Stimulated activated naive CD8-positive, alpha-beta T cell treated with anti-CD3 and anti-CD28 coated beads, Interleukin-15, Interleukin-2, amounts not matched to agents 100 U/mL and 50 U/mL, for 24 hours (primary cell): ENCODE measurements at places on chromosomes 16 and 17.

- DNase-seq, result no peak
These were observed 2277.1 kb downstream of the TP53TG3F start for GRCh38 chr16:35736546-35736945.

DNA sequence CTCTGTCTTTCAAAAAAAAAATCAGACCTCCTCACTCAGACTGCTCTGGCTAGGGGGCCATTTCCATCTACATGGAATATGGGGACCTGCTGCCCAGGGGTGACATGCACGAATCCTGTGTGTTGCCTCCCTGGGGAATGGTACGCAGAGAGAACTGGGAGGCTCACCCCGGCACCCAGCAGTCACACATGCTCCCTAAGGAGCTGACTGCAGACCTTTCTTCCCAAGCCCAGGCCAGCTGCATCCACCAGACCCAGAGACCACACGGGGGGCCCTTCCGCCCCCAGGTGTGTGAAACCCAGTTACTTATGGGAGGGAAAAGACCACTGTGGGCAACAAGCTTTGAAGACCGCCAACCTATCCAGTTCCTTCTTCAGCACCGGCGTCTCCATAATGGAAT, 7.2 kb upstream of the NLRC3 start:
- no peak for DNase-seq

- no peak for DNase-seq
These were observed 256.1 kb upstream of the RPL38 start for GRCh38 chr17:73947281-73947965.

DNA sequence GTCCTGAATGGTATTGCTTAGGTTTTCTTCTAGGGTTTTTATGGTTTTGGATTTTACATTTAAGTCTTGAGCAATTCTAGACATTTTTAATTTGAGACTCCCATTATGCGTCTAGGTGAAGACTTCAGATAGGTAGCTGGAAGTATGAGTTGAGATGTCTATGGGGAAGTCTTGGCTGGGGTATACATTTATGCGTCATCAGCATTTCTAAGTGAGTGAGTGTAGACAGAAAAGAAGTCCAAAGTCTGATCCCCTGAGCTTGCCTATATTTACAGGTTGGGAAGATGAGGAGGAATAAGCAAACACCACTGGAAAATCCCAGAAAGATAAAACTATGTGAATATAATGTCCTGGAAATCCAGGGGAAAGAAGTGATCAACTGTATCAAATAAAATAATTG, 68.9 kb downstream of the KCNJ2 start:
- no peak for DNase-seq

- no peak for DNase-seq
These were observed 327.6 kb downstream of the GRIN2A start for GRCh38 chr16:9854675-9855074.

- no peak for DNase-seq
These were observed 19.6 kb downstream of the NPRL3 start for GRCh38 chr16:118857-119256.

- DNase-seq, result no peak
These were observed 51.4 kb downstream of the USP10 start for GRCh38 chr16:84751241-84751640.

DNA sequence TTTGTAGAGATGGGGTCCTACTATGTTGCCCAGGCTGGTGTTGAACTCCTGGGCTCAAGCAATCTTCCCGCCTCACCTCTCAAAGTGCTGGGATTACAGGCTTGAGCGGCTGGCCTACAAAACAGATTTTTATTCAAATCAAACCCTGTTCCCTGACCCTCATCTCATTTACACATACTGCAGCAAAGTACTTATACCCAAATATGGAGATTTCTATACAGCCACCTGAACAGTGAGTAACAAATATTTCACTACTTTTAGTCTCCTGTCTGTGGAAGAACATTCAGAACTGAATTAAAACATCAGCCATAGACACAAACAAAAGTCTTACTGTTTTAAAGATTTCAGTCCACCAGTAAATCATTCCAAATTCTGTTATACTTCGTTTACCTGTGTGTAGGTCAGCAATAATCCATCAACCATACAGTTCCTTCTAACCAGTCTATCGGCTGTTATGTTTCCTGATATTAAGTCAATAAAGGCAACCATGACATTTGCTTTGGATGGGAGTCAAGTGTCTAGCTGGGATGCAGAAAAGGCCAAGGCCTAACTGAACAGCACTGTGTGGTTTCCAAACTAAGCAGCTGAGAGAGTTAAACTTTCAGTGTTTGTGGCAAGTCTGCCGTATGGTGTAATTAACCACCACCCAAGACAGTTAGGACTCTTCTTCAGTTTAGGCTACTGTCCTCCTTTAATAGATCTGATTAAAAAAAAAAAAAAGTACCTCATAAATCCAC, 22.3 kb downstream of the ERN1 start:
- no peak for DNase-seq

DNA sequence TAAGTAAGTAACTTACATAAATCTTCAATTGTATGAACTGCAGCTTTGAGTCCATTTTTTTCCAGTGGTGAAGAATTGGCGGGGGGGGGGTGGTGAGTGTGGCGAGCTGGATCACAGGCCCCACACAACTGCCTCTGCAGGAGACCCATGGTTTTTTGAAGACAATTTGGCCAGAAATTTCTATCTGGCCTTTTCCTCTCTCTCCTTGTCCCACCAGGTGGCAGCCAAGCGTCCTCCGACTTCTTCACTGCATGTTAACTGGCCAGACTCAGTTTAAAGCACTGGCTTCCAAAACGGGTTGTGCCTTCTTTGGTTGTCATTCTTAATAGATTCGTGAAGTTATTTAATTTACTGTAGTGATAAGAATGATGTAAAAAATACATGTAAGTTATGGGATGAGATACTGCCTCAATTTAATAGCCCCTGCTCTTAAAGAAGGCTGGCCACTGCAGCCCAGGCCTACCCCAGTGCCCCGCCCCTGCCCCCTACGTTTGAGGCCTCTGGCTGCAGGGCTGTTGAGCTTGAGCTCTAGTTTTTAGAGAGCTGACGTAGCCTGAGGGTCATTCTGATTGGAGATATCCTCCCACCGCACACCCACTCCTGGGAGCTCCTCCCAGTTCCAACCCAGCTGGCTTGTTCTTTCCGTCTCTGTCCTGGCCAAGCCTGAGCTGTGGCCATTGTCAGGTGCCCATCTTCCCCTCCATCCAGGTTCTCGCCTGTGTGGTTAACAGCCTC, 36.4 kb downstream of the AKAP1 start:
- DNase-seq, result no peak

GRCh38 chr17:28244446-28244845, 74.6 kb upstream of the TMEM97 start:
- DNase-seq, result no peak

- DNase-seq, result no peak
These were observed 1.4 kb downstream of the KRTAP29-1 start for GRCh38 chr17:41301204-41301790.

GRCh38 chr16:25464058-25464457, 206.4 kb upstream of the ZKSCAN2 start:
- DNase-seq, result no peak

DNA sequence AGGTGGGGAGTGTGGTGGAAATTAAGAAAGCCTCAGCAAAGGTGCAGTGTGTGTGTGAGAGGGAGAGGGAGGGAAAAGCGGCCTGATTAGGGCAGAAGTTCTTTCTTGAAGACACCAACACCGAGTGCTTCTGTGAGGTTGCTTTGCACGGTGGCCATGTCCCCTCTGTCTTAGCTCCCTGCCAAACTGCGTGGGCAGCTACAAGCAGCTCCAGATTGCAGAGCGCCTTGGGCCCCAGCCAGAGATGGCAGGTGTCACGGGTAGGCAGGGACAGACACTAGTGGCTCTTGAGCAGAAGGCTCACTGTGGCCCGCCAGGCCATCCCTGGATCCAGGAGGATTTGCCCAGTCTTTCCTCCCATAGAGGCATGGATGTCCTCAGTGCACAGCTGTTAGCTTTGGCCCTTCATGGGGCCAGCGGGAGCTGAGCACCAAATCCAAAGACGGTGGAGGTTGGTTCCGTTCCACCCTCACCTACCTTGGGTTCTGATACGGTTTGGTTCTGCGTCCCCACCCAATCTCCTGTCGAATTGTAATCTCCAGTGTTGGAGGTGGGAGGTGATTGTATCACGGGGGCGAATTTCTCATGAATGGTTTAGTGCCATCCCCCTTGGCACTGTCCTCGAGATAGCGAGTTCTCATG, 21.4 kb downstream of the KIAA0513 start:
- no peak for DNase-seq

GRCh38 chr16:83802135-83802534, 5.6 kb upstream of the HSBP1 start:
- DNase-seq, result no peak

GRCh38 chr17:74150428-74151025, 53.0 kb upstream of the RPL38 start:
- no peak for DNase-seq

DNA sequence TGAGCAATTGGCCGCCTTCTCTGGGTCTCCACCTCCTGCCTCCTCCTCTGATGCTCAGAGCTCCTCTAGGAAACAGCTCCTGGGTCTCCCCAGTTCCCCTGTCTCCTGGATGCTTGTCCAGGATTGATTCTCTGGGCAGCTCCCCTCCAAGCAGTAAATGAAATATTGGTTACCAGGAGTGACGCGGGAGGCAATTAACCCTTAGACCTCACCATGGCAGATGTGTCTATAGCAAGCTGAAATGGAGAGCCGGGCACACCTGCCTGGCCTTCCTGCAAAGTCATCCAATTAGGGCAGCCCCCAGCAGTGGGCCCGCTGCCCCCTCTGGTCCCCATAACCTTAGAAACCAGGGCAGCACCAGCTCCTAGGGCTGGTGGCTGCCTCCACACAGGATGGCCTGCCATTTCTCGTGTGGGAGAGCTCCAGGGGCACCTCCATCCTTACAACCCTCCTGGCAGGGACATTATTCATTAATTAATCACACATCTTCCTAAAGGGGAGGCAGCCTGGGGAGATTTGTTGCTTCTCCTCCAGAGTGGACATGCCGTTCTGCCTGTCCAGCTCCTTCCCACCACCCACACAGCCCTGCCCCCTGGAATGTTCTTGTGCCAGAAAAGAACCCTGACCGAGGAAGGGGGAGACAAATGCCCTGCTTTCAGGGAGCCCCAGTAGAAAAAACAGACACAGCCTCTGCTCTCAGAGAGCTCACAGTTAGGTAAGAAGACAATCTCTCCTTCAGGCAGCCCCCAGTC, 8.3 kb upstream of the KIF18B start:
- no peak for DNase-seq

DNA sequence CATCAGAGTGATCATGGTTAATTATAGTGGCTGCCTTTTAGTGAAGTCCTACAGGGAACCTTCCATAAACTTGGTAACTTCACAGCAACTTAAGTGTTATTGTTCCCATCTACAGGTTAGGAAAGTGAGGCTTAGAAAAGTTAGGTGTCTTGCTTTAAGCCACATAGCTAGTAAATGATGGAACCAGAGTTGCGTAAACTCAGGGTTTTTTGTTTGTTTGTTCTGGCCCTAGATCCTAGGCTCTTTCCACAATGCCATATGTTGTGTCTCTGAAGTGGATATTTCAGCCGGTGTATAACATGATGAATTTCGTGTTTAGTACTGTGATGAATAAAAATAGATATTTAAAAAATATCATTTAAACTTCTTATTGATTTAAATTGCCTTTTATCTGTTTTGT, 27.6 kb downstream of the DNAH9 start:
- no peak for DNase-seq

- DNase-seq, result peak; percentile 52
These were observed 117.0 kb downstream of the RAB11FIP4 start for GRCh38 chr17:31508288-31509094.

DNA sequence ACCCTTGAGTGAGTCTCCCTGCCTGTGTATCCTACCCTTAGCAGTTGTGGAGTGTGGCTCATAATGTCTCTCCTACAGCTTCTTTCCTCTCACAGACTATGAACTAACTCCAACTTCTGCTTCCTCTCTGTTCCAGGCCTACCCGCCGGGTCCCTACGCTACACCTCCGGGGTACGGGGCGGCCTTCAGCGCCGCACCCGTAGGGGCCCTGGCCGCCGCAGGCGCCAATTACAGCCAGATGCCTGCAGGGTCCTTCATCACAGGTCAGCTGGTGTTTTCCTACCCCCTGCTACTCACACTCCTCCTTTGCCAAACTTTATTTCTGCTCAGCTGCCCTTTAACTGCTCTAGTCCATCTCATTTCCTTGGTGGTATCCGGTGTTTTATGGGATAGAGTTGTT, 5.4 kb downstream of the RNF227 start:
- DNase-seq, result no peak

GRCh38 chr17:58224315-58224714, 5.3 kb upstream of the MKS1 start:
- no peak for DNase-seq

DNA sequence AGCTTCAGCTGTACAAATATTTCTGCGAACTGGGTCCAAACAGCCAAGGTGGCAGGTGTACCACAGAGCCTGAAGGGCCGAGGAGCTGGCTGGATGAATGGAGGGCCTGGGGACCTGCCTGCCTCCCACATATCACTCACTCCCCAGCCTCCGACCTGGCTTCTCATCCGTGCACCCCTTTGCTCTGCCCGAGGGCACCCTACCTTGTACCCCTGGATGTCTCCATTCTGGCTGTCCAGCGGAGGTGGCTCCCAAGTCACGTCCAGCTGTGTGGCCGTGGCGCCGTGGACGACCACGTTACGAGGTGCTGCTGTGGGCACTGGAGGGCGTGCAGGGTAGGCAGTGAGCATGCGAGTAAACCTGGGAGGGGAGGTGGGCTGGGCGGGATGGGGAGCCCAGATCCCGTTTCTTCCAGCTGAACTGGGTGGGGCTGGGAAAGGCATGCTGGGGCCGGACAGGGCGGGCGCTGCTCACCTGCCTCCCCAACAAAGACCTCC, 67.2 kb upstream of the CDC42EP4 start:
- DNase-seq, result no peak

GRCh38 chr16:53282975-53283946, 151.0 kb upstream of the RBL2 start:
- no peak for DNase-seq

DNA sequence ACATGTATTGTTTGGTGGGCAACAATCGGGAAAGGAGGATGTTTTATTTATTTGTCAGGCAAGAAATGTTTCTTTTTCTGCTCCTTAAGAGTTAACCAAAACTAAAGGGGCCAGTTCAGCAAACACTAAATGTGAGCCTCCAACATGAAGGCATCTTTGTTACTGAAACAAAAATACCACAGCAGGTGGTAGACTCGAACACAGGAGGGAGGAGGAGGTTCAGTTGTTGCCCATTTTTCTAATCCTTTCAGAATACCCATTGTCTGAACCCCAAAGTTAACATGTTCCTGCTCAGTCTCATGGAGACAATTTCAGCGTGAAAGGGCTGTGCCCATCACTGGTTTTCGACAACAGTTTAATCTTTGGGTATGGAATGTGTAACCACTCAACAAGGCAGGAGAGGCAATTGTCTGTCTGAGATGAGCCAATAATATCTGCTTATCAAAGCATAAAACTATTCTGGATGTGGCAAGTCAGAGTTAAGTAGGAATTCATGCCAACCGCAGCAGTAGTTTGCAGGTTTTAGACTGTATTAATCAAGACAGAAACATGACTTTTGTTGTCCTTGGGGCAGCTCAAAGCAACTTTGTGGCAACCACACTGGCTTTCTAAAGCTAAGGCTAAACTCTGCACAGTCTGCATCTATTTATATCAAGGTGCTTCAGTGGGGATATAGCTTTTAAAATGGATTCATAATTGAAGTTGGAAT, 211.7 kb downstream of the FTO start:
- DNase-seq, result no peak
